ENCODE measurements at places on chromosomes 2 and 18. TPM values are rescaled to one million over a fixed set of nuclear protein-coding genes. Genes with fewer than 3 reads are reported as not detected.

DNA sequence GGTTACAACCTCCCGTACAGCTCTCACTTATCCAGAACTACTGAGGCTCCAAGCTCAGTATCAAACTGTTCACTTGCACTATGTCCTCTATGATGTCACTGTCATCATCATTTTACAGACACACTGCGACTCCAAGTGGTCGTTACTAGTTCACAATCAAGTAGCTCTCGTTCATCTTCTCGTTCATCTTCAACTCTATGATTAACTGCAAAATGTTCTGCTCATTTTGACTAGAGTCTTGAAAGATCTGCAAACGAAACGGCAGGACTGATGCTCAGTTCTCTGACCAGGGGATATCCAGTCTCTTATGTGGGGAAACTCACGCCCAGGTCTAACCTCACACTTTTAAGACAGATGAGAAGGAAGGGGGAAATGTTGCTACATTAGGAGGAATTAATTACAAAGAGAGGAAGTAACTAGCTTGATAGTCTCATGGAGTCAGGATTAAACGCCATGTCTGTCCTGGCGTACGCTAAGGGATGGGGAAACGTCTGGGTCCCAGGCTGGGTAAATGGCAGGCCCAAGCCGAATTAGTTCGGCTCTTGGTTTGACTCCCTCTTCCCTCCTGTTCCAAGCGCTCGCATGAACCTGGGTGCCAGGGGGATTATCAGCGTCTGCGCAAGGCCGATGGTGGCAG lies 794 bp upstream of the CHCHD5 start:
- DNase-seq, result no peak

GRCh38 chr2:225069966-225070365 lies 27.7 kb upstream of the DOCK10 start:
- no peak for DNase-seq

DNA sequence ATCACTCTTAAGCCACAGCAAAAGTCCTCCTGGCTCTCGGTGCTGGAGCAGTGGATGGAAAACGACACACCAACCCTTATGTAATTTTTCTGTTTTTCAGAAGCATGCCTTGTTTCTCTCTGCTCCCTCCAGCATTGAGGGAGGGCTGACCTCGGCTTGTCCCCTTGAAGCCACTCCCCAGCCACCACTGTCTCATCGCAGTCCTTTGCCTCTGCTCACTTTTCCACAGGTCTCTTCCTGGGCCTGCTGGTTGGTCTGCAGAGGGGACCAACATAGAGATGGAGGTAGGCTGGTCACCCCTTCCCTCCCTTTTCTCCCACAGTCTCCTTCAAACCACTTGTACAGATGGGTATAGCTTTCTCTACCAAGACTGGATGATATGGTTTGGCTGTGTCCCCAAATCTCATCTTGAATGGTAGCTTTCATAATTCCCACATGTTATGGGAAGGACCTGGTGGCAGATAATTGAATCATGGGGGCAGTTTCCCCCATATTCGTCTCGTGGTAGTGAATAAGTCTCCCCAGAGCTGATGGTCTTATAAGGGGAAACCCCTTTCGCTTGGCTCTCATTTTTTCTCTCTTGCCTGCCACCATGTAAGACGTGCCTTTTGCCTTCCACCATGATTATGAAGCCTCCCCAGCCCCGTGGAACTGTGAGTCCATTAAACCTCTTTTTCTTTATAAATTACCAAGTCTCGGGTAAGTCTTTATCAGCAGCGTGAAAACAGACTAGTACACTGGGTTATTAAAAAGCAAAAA lies 14.3 kb upstream of the RIOK3 start:
- DNase-seq, result no peak

- no peak for DNase-seq
These were observed 100.0 kb downstream of the BAZ2B start for GRCh38 chr2:159516241-159516758.

- no peak for DNase-seq
These were observed 321.4 kb downstream of the AFF3 start for GRCh38 chr2:99821039-99821438.

DNA sequence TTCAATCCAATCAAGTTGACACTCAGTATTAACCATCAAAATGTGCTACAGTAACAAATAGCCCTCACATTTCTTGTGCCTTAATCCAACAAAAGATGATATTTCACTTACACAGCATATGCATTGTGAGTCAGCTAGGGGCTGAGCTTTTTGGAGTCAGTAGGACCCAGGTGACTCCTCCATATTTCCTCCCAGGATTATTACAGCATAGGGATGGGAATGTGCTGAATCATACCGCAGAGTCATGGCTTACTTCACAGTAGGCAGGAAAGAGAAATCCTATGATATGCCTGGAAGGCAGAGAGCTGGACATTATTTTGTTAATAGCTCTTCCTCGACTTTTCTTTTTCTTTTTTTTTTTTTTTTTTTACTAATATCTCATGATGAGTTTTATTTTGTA lies 153.3 kb downstream of the TMEM182 start:
- no peak for DNase-seq

GRCh38 chr2:218063486-218063885 lies 5.6 kb upstream of the RUFY4 start:
- no peak for DNase-seq

DNA sequence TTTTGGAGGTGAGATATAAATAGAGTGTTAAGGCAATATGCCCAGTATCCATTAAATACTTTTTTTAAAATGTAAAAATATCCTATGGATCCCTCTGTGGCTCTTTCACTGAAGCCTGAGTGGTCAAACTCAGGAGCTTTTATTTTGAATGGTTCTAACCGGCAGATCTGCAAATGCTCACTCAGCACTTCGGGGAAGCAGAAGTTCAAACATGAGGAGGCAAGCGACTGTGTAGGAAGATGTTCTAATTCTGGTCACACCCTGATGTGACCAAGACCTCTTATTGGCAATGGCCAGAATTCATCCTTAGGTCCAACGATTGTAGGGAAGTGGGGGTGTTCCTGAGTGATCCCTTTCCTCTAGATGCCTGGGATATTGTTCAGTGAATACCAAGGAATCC lies 168.8 kb downstream of the CDCA7 start:
- DNase-seq, result no peak

DNA sequence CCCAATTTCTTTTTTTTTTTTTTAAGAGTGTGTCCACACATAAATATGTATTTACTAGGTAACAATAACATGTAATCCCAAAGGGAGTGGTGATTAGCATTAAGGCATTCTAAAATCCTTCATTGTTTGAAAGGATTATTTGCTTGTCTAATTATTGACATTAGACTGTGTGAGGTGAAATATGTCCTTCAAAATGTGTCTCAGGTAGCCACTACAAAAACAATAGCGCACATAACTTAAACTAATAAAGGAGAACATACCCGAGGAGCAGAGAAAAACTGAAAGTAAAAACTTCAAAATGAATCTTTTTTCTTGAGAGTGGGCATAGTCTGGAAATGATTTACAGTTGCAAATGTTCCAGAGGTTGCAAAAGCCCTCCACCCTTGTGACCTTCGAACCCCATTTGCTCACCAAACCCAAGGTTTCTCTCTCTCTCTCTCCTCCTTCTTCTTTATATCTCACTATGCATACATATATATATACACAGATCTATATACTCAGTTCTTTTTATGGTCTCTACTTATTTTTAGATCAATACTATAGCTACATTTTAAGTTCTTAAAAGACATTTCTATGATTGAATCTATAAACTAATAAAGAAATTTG lies 24.4 kb upstream of the FRZB start:
- DNase-seq, result no peak

DNA sequence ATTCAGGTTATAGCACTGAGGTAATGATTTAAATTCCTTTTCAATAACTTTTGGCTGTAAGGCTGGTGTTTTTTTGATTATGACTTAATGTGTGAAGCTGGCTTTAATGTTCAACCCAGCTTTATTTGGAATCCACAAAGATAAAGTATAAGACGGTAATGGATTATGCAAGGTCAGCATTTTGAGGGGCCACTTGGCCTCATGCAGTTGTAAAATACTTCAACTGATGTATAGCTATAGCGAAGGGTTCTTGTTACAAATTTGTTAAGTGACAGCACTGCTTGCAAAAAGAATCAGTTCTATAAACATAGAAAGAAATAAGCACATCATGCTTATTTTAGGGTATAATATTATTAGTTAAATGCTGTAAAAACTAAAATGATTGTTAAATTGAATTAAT lies 36.6 kb downstream of the LRP1B start:
- no peak for DNase-seq

Gene POMC
- 9.2 TPM for total RNA-seq

Gene CIB4
- not detected for total RNA-seq

DNA sequence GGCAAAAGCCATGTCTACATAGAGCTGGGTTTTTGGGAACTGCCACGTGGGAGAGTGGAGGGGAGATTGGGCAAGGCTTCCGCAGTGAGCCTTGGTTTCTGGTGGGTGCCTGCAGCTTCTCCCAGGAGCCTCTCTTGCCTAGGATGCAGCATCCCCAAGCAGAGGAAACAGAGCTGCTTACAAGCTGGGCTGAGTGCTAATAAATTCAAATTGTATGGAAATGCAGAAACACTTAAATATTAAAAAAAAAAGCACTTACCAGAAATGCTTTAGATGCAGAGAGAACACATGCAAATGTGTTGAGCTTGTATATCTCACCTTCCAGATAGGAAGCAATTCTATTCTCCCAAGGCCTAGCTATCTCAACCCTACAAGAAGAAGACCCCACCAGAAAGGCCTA lies 96.0 kb upstream of the ST3GAL5 start:
- no peak for DNase-seq

Gene SERPINB3
- not detected for total RNA-seq

DNA sequence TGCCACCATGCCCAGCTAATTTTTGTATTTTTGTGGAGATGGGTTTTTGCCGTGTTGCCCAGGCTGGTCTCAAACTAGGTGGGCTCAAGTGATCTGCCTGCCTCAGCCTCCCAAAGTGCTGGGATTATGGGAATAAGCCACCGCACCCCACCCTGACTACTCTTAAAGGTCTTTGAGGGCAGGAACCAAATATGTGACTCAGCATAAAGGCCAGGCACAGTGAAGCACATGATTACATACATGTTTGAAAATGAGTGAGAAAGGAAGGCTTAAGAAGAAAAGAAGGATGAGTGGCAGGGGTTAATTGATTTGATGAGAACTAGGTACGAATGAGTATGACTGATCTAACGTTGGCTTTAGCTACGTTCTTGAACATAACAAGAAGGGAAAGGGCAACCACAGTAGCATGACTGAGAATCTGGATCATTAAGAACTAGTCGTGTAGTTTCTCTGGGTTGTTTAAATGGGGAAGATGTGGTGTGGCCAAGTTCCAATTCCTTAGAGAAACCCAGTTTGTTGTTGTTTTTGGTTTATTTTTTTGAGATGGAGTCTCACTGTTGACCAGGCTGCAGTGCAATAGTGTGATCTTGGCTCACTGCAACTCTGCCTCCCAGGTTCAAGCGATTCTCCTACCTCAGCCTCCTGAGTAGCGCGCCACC lies 6.8 kb downstream of the RESP18 start:
- no peak for DNase-seq

GRCh38 chr2:222232372-222232771 lies 66.4 kb downstream of the PAX3 start:
- no peak for DNase-seq

DNA sequence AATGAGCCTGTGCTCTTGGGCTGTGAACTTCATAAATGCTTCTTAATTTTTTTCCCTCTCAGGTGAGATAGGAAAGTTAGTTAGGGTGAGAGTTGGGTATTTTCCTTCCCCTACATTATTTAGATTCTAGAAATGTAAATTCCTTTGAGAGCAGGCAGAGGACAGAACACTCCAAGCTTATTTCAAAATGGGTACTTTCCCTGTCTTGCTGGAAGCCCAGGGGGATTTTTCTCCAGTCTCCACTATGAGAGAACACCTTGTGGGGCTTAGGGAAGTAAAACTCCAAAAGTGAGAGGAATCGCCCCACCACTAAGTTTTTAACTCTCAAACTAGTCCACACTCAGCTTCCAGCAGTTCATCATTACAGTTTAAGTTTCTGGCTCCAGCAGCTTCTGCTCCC lies 253.2 kb upstream of the CTAGE1 start:
- DNase-seq, result no peak

DNA sequence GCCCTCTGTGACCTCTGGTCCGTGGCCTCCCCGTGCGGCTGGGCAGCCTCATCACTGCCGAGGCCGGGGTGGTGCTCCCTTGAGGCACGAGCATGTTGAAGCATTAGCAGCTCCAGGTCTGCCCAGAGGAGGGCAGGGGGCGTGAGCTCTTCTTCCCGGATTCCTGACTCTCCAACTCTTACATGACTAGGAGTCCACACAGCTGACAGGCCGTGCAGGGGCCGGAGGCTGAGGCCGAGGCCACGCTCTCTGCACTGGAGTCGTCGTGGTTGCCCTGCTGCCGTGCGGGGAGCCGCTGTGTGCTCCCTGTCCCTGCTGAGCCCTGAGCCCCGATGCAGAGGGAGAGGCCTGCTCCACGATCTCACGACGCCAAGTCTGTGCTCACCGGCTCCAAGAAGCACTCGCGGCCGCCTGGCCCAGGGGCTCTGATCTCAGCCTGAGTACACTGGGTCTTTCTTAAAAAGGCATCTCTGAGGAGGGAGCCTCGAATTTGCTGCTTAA lies 19.4 kb upstream of the KCNG2 start:
- no peak for DNase-seq

- no peak for DNase-seq
These were observed 40.3 kb downstream of the NRXN1 start for GRCh38 chr2:50991602-50992001.

Gene SIX3
- not detected for total RNA-seq

DNA sequence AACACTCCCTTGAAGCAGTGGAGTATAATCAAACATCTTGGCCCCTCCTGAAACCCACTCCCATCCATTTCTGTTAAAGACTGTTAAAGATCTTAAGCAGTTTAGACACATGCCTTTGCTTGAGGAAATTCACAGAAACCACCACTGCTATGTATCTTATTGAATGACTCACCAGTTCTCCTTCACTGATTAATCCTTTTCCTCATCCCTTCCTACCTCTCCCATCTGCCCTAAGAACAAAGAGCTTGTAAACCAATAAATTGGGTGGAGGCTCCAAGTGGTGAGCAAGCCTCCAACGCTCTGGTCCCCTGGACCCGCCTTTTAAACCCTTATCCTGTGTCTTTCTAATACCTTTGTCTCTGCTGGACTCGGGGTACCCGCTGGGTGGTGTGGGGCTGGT lies 746.1 kb downstream of the LRP1B start:
- DNase-seq, result no peak

DNA sequence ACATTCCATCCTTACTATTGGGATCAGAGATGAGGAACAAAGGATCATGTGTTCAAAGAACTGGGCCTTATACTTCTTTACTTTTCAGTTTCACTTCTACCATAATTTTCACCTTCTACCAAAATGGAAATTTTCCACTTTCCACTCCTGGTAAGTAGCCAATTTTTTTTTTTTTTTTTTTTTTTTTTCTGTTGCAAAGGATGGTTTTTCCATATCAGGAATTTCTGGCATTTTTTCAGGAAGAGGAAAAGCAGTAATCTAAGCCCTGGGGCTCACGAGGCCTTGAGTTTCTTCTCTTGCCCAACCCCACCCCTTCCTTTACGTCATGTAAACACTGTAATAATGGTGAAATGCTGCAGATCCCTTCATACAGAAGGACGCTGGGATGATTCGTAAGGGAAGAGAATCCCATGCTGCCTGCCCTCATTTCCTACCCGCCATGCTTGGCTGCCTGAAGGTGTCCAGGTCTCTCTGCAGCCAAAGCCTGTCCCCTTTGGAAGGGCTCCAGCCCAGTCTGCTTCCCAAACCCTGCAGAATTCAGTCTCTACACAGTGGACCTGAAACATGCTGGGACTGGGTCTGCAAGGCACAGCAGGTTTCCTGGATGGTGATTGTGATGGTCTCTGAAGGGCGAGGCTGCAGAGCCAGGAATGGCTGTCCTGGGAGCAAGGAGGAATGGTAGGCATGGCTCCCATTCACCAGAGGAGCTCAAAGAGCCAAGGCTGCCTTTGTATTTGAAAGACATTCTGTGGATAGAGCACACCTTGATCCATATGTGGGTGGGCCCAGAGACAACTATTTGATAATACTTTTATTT lies 57.0 kb downstream of the EFR3B start:
- DNase-seq, result no peak

All from Right ventricle myocardium superior (tissue), 1 donor.